ENCODE measurements at places on chromosomes 16 and 17. TPM values are rescaled to one million over a fixed set of nuclear protein-coding genes. Genes with fewer than 3 reads are reported as not detected.
A peak's percentile ranks its signal among the peaks of the same experiment; 100 is the strongest.

Gene RNF222
- not detected for total RNA-seq

Gene CACNG1
- total RNA-seq, result not detected

Gene CCP110
- total RNA-seq, result 17.7 TPM

Gene CD300LG
- total RNA-seq, result not detected

Gene TP53TG3E
- not detected for total RNA-seq

DNA sequence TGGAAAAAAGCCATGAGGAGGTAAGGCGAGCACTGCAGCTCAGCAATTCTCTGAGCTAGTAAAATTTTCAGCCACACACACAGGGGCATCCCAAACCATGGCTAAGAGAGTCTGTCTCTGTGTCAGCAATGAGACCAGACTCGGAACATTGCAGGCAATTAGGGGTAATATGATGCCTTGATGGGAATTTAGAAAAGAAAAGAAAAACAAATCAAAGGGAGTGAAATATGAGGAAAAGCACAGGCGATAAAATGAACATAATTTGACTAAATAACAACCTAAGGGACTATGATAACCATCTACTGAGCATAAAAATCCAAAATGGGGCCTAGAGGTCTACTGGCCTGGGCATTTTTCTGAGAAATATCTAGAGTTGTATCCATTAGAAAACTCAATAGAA, 546.0 kb upstream of the PSMD7 start:
- no peak for DNase-seq

GRCh38 chr17:37598145-37598544, 11.1 kb downstream of the SYNRG start:
- DNase-seq, result no peak

GRCh38 chr17:18159551-18160120, 24.0 kb upstream of the ALKBH5 start:
- DNase-seq, result peak; percentile 28

GRCh38 chr16:67428146-67428731, 2.7 kb upstream of the HSD11B2 start:
- DNase-seq, result peak; percentile 69

DNA sequence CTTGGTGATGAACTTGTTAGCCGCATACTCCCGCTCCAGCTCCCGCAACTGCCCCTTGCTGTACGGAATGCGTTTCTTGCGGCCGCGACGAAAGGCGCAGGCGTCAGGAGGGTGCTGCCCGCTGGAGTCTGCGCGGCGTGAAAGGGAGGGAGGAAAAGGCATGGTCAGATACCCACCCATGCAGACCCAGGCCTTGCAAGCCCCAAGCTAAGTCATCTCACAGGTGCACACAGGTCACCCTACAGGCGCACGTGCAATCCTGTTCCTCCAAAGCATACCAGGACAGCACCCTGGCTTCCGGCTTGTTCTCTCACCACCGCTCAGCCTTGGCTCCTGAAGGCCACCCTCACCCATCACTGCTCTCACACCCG, 1.6 kb downstream of the HOXB13 start:
- no peak for DNase-seq

DNA sequence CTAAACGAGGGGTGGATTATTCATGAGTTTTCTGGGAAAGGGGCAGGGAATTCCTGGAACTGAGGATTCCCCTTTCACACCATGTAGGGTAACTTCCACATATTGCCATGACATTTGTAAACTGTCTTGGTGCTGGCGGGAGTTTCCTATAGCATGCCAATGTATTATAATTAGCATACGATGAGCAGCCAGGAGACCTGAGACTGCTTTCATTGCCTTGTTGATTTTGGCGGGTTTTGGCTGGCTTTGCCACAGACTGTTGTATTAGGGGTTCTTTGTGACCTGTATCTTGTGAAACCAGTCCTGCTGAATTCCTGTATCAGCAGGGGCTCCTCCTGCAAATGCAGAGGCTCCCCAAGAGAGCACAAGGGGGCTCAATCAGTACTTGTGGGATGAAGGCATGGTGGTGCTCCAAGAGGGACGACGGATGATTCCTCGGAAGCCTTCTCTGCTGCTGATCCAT, 104.4 kb upstream of the CACNG5 start:
- DNase-seq, result no peak

GRCh38 chr17:7233701-7234082, 625 bp downstream of the DVL2 start:
- no peak for DNase-seq

- no peak for DNase-seq
Observed at GRCh38 chr17:45702666-45703266, 81.4 kb upstream of the CRHR1 start.

- no peak for DNase-seq
Observed at GRCh38 chr16:22678311-22678710, 135.7 kb upstream of the HS3ST2 start.

GRCh38 chr17:50114849-50115357, 15.1 kb downstream of the SAMD14 start:
- DNase-seq, result peak; percentile 38

DNA sequence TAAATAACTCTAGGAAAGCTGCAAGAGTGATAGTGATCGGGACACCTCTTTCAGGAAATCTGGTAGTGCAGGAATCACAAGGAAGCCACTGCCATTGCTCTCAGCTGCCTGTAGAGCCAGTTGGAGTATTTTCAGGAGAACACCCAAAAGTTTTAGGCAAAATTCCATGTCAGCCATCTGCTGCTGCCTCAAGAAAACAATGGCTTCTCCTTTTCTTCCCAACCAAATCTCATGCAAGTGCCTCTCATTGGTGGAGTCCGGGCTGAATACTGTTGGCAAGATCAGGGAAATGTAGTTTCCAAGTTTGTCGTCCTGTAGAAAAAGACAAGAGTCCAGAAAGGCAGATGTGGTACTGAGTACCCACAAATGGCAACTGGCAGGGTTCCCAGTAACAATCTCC, 54.9 kb upstream of the TANC2 start:
- no peak for DNase-seq

- DNase-seq, result no peak
Observed at GRCh38 chr16:65005696-65006095, 116.2 kb downstream of the CDH11 start.

- DNase-seq, result no peak
Observed at GRCh38 chr16:57725151-57725550, 10.4 kb upstream of the KATNB1 start.

DNA sequence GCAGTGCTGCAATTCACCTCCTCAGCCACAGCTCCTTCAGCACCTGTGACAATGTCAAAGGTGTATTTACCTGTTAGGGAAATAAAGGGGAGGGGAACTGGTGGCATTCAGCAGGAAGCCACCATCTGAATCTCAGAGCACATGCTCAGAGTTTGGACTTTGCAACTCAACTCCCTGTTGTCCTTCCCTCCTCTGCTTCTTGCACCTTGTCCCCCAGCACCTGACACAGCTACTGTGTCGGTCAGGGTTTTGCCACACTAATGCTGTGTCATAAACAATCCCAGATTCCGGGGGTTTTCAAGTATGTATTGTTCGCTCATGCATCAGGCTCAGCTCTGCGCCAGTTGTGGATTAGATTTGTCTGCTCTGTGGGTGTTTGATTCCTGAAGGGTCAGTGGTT, 43.7 kb downstream of the HSBP1 start:
- no peak for DNase-seq

DNA sequence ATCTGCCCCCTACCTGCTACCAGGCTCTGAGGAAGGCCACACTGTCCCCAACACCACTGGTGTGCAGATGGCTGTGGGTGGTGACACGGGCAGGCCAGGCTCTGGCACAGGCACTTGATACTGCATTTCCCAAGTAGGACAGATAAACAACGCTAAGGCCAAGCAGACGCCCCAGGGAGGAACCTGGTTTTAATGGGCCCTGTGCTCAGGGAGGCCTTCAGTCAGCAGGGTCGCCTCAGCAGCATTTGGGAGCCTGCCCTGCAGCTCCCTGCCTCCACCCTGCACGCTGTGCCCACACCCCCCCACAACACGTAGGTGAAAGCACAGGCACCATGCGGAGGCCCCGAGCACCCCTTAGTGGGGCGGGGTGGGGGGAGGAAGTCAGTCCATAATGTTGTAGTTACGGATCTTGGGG, 3.3 kb upstream of the FASN start:
- DNase-seq, result no peak

DNA sequence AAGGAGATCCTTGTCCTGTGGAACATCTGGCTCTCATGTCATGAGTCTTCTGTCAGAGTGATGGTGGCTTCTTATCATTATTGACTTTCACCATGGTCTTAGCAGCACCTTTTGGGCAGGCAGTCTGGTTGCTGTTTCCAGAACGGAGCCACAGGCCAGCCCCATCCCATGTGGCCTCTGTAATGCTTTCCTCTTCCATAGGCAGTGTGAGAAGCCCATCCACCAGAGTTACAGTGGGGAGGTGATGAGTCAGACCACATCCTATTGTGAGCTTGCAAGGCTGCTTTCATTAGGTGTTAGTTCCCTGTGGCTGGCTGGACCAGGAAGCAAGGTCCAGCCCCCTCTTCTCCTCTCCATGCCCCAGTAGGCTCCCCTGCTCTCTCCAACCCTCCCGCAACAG, 30.8 kb upstream of the SPACA3 start:
- DNase-seq, result peak; percentile 58

DNA sequence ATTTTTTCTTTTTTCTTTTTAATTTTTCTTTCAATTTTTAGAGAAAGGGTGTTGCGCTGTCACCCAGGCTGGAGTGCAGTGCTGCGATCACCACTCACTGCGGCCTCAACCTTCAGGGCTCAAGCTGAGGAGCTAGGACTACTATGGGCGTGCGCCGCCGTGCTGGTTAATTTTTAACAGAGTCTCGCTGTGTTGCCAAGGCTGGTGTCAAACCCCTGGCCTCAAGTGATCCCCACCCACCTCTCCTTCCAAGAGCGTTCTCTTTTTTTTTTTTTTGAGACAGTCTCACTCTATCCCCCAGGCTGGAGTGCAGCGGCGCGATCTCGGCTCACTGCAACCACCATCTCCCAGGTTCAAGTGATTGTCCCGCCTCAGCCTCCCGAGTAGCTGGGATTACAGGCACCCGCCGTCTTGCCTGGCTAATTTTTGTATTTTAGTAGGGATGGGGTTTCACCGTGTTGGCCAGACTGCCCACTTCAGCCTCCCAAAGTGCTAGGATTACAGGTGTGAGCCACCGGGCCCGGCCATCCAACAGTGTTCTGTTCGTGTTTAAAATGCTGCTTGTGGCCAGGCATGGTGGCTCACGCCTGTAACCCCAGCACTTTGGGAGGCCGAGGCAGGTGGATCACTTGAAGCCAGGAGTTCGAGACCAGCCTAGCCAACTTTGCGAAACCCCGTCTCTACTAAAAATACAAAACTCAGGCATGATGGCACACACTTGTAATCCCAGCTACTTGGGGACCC, 14.5 kb upstream of the RPL13 start:
- no peak for DNase-seq

DNA sequence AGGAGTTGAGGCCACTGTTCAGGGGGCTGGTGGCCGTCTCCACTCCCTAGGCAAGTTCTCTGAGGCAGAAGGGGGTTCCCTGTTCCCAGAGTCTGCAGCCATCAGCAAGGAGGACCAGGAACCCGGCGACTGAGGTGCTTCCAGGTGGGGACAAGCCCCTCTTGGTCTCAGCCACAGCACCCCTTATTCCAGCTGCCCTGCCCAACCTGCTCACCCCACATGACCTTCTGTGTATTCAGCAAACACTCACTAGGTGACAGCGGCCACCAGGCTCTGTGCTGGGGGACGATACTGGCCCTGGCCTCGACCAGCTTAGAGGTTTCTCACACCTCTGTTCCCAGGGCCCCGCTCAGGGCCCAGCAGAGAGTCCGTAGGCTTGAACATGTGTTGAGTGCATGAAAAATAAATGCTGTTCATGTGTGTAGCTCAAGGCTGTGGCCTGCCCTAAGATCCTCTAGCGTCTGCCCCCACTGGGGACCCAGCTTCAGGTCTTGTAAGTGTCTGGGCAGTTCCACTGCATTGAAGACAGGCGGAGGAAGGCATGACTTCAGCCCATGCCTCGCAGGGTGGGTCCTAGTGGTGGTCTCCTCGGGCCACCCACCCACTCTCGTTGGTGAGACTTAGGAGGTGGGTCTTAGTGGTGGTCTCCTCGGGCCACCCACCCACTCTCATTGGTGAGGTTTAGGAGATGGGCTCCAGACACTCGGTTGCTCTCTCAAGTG, 44.2 kb downstream of the NT5M start:
- no peak for DNase-seq

- DNase-seq, result peak; percentile 51
Observed at GRCh38 chr16:4372578-4373355, 1.1 kb downstream of the VASN start.

DNA sequence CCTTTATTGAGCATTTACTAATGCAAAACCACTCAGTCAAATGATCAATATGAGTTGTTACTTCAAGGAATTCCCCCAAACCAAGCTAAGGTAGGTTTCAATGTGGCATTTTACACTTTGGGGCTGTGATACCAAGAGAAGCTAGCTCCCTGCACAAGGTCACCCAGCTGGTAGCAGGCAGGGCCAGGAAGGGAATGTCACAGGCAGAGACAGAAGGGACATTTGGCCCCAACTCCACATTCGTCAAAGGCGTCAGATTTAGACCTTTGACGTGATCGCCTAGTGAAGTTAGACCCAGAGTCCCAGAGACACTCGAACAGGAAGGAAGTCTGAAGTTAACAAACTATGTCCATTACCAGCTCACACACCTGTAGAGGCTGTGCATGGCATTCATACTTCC, 5.5 kb upstream of the SMG1 start:
- no peak for DNase-seq

- DNase-seq, result peak; percentile 49
Observed at GRCh38 chr17:56292010-56292409, 138.7 kb downstream of the ANKFN1 start.

- peak; percentile 87 for DNase-seq
Observed at GRCh38 chr17:76384987-76385891, 830 bp downstream of the SPHK1 start.

DNA sequence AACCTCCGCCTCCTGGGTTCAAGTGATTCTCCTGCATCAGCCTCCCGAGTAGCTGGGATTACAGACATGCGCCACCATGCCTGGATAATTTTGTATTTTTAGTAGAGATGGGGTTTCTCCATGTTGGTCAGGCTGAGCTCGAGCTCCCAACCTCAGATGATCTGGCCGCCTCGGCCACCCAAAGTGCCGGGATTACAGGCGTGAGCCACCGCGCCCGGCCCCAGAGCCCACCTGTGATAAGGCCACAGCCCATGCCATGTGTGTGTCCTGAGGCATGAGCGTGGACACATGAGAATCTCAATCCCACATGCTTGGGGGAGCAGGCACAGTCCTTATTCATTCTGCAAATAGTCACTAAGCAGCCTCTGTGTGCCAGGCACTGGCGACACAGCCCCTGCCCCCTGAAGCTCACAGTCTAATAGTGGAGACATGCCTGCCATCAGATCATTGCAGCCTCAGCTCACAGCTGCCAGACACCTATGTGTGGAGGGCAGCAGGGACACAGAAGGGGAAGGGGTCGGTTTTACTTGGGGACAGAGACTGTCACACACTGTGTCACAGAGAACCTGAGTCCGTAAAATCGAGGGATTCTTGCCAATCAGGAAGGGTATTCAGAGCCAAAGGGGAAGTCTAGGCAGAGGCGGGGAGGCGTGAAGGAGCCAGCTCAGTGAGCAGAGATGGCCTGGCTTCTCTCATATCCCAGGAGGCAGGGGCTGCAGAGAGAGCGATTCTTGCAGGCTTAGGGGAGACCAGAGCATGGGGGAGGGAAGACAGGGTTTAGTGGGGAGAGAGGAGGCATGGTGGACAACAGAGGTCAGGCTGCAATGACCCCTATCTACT, 9.4 kb upstream of the ABCC3 start:
- DNase-seq, result no peak

- DNase-seq, result no peak
Observed at GRCh38 chr16:65429504-65430181, 307.8 kb upstream of the CDH11 start.
